ENCODE measurements at places on chromosomes 5 and 9.

DNA sequence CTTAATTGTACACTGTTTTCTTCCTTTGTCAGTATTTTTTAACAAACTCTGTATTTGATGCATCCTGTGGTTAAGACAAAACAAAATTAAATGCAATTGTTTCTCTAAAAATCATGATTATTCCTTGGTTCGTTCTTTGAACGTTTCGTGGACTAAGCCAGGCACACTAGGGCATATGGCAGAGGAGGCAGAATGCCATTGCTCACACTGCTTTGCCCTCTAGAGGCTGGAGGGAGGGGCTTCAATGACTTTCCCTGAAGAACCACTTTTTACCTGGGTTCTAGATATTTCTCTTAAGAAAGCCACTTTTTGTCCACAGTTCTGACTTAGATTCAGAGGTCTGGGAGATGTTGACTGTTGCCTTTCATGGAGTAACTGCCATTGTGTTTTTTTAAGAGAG lies 236.2 kb upstream of the ADAMTSL1 start:
- DNase-seq, result no peak

GRCh38 chr5:131857388-131857787 lies 60.6 kb upstream of the FNIP1 start:
- no peak for DNase-seq

DNA sequence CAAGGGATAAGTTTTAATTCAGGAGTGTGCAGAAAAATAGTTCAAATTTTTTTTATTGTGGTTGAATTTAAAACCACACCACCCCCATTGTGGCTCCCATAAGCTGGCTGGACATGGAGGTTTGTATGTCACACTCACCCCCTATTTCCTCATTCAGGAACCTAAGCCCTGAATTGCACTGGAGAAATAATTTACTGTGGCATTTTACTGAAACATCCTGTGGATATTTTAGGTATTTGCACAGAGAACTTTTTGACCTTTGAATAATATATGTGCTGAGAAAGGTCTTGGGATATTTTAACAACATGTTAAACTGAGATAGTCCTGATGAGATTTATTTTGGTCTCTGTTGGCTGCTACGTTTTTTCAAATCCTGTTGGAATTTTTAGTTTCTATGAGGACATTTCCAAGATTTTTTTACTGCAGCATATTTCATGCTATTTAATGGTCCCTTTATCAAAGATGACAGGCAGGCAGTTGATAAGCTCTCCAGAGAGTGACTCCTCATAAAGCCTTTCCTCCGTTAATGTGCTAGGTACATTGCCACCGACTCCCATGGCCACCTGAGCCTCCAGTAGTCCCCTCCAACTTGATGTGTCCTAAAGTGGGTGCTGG lies 51.2 kb upstream of the PALM2AKAP2 start:
- no peak for DNase-seq

- DNase-seq, result no peak
These were observed 217.1 kb upstream of the MVB12B start for GRCh38 chr9:126109575-126109974.

- DNase-seq, result no peak
These were observed 5.1 kb upstream of the CDC42SE2 start for GRCh38 chr5:131258733-131259132.

DNA sequence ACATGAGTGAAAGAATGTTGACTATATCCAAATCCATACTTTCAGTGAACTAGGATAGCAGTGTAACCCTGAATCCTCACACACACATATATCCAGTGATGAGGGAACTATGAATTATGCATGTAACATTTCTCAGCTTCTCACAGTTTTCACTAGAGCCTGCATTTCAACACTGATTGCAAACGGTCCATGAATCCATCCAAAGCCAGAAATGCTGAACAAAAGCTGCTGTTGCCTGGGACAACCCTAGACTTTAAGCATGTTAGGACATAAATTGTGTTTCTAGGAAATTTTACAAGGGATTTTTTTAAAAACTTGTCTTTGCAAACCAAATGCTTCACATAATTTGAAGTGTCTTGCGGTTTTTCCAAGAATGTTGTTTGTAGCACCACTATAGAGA lies 2010.0 kb upstream of the WWC1 start:
- no peak for DNase-seq

DNA sequence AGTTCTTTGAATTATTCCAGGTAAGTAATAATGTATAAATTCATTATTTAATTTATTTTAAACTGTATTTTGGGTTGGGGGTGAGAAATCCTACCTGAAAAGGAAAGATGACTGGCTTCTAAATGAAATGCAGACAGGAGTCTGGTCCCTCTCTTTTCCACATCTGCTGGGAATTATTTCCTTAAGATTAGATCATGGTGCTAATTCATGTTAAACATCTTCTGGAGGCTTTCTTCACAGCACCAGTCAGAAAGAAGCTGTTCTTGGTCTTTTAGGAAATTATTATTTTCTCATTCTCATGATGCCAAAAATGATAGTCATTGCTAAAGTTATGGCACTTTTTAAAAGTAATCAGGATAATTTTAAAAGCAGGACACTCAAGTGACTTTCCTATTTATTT lies 254.2 kb downstream of the CWC27 start:
- no peak for DNase-seq

DNA sequence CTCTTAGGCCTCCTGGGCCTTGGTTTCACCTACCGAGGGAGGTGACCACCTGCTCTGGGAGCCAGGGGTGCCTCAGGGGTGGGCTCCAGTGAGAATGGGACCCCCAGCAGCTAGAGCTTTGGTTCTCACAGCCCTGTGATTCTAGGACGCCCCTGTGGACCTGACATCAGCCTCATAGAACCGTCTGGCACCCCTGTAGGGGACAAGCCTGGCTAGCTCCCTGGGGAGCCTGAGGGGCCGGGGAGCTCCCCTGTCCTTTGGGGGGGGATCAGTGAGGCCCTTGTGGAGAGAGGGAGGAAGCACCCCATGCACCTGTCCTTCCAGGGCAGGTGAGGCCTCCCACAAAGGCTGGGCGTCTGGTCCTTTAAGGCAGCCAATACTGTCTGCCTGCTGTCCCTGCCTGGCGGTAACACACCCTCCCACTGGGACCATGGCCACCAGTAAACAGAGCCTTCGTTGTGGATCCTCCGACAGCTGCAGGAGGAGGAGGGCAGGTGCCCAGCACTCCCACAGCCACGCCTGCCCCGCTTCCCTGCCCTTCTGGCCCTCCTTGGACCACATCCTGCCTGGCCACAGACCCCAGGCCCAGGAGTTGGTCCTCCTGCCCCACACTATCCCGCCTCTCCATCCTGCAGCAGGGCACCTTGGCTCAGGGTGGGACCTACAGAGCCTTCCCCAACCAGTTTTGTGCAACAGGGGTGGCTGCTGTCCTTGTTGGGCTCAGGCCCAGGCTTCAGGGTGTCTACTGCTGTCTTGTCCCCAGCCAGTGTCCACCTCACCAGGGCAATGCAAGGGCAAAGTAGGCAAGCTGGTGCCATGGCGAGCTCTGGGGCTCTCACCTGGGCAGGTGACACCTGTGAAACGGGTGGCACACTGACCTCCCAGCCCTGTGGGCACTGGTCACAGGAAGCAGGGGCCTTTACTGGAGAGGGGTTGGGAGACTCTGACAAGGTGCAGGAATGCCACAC lies 3.0 kb upstream of the TUBB4B start:
- DNase-seq, result no peak

- DNase-seq, result no peak
These were observed 599.5 kb upstream of the PTGER4 start for GRCh38 chr5:40080191-40080590.

DNA sequence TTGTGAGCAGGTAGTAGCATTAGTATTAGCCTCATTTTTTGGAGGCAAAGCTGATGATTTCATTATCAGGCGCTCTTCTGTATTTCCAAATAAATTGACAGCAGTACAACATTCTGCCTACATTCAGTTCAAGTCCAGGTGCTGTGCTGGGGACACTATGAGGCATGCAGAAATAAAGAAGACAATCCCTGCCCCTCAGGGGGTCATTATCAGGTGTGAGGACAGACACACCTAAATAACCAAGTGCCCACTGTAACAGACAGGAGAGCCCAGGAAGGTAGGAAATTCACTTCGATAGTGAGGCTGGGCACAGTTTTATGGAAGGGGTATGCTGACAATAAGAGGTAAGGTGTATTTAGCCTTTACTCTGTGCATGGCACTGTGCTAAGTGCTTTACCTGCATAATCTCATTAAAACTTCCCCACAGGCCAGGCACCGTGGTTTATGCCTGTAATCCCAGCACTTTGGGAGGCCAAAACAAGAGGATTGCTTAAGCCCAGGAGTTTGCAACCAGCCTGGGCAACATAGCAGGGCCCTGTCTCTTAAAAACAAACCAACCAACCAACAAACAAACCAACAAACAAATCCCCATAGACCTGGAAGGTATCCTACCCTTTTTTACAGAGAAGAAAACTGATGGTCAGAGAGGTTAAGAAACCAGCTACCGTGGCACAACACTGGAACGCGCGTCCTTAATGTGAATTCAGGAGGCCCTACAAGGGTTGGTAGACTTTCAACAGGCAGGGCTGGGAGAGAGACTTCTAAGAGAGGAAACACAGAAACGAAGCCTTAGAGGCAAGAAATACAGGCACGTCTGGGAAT lies 17.5 kb upstream of the GPX3 start:
- no peak for DNase-seq

- DNase-seq, result no peak
These were observed 7.7 kb downstream of the RASGEF1C start for GRCh38 chr5:180201051-180201987.

- DNase-seq, result no peak
These were observed 2.2 kb downstream of the RAD1 start for GRCh38 chr5:34913072-34913471.

DNA sequence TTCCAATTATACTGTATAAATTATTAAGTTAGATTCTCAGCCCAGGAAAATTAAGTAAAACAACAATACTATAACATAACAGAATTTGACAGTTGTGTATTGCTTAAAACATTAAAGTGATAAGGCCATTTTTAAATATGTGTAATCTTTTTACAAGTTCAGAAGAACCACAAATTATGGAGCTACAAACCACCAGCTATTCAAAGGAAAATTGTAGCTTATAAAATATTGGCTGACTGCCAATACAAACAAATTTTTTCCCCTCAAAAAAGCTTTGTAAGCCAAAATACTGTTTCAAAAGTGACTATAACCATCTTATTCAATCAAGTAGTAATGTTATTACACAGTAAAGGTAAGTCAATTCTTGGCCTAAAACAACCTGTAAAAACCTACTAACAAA lies 21.9 kb downstream of the STRBP start:
- no peak for DNase-seq

DNA sequence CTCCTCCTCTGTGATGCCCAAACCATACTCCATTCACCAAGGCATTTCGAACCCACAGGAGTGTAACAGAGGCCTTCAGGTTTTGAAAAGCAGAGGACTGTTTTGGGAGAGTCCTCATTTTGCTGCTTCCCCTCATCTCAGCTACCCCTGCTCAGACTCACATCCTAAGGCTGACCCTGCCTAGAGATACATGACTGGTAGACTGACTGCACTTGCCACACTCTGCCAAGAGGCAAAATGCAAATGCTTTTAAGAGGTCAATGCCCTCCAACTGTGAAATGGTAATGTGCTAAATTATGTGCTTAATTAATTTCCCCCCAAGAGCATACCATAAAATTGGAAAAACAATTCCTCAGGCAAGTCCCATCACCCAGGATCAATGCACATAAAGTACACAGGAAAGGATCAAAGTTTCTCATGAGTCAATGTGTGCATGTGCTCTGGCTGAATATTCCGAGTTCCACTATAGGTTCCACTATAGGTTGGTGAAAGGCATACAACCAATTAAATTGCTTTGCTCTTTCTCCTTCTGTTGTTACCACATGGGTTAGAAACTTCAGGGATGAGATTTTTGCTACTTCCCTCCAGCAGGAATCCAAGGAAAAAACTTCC lies 87.0 kb downstream of the RGS7BP start:
- DNase-seq, result no peak

DNA sequence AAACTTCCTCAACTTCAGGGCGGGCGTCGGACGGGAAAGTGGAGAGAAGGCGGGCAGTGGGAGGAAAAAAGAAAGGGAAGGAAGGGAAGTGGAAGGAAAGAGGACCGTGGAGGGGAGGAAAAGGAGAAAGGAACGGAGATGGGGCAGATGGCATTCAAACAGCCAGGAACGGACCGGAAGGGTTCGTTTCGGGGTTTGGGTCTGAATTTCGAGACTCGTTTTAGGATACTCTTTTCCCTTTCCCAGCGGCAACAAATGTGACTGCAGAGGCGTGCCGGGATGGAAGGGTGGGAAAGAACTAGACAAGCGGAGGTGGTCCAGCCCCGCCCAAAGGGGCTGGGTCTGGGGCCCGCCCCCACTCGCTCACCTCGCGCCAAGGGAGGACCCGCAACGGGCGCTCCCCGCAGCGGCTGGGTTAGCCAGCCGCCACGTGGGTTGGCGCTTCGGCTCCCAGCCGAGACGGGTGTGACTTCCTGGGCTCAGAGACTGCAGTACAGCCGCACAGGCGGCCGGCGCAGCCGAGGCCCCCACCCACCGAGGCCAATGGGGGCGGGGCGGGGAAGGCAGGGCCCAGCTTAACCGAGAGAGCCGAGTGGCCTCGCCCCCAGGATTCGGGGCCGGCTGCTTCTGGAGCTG lies 2.7 kb downstream of the VCAN start:
- DNase-seq, result no peak

DNA sequence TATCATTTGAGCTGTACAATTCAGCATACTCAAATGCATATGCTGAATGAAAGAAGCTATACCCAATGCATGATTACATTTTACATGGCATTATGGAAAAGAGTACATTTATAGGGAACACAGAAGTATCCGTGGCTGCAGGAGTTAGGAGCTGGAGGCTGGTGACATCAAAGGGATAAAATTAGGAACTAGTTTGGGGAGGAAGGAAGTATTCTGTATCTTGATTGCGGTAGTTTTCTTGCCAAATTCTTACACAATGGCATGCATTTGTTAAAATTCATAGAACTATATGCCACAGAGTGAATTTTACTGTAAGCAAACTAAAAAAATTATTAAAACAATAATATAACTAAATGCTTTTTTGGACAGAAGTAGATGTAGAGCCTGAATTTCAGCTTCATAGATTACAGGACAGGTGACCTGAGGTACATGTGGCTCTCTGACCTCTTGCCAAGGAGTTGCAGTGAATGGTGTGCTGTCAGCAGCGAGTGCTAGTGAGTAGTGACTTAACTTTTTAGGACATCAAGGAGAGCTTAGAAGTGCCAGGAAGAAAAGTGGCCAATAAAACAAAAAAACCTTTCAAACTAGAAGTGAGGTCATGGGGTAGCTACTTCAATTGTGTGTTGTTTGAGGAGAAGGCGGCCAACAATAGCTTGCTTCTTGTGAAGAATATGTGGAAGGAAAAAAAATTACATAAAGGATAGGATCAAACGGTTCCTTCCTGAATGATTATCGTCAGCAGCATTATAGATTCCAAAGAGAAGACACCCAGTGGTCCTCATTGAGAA lies 514.9 kb upstream of the CLINT1 start:
- no peak for DNase-seq

- DNase-seq, result no peak
These were observed 84.2 kb downstream of the SGCD start for GRCh38 chr5:156411185-156411613.

DNA sequence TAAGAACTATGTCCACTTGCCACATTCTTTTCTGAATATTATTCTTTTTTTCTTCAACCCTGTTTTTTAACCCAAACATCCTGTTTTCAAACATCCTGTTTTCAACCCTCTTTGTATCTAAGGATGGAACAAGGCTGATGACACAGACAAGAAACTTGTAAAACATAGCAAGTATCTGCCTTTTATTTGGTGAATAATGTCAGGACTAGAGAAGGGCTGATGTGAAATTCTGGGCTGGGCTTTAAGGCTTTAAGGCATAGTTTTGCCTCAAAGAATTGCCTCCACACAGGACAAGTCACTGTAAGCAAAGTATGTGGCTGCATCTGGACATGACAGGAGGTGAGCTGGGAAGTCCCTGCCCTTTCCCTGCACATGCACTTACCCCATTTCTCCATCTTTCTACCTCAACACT lies 42.5 kb upstream of the RIC1 start:
- no peak for DNase-seq

GRCh38 chr5:142548739-142549275 lies 137.1 kb downstream of the FGF1 start:
- peak; percentile 9 for DNase-seq
